ENCODE measurements at places on chromosomes 2 and 18.

GRCh38 chr2:214628091-214628490 lies 181.4 kb downstream of the BARD1 start:
- H3K36me3 ChIP-seq = no peaks in the 10 kb centered on the region
- H3K27me3 ChIP-seq = no peaks in the 10 kb centered on the region
- no peaks in the 10 kb centered on the region for H3K4me1 ChIP-seq
- H3K27ac ChIP-seq = no peak overlapping the region
- no peak for DNase-seq
- H3K4me3 ChIP-seq = no peak overlapping the region

GRCh38 chr2:213098612-213099011 lies 52.8 kb downstream of the IKZF2 start:
- H3K4me1 ChIP-seq = no peaks in the 10 kb centered on the region
- H3K27ac ChIP-seq = no peak overlapping the region
- no peak overlapping the region for H3K4me3 ChIP-seq
- no peaks in the 10 kb centered on the region for H3K27me3 ChIP-seq
- DNase-seq = no peak

DNA sequence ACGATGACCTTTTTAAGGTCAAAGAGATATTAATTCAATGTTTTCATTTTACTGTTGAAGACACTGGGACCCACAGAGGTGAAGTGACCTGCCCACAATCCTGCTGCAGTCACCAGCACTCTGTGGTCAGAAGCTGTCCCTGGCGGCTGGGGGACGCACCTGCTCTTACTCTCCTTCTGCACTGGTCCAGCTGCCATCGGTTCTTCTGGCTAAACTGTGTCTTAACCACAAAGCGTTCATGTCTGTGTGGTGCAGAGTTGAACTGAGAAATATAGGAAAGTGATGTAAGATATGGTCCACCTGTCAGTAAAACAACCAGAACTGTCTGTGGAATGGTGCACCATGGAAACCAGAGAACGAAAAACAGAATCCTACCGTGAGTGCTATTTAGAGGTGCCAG lies 44.9 kb upstream of the SMIM21 start:
- no peak for DNase-seq
- H3K27me3 ChIP-seq = peaks cover 41% of the 10 kb centered on the region
- H3K4me1 ChIP-seq = peaks cover under 1% of the 10 kb centered on the region
- H3K36me3 ChIP-seq = peaks cover under 1% of the 10 kb centered on the region
- no peak overlapping the region for H3K4me3 ChIP-seq
- H3K27ac ChIP-seq = no peak overlapping the region

DNA sequence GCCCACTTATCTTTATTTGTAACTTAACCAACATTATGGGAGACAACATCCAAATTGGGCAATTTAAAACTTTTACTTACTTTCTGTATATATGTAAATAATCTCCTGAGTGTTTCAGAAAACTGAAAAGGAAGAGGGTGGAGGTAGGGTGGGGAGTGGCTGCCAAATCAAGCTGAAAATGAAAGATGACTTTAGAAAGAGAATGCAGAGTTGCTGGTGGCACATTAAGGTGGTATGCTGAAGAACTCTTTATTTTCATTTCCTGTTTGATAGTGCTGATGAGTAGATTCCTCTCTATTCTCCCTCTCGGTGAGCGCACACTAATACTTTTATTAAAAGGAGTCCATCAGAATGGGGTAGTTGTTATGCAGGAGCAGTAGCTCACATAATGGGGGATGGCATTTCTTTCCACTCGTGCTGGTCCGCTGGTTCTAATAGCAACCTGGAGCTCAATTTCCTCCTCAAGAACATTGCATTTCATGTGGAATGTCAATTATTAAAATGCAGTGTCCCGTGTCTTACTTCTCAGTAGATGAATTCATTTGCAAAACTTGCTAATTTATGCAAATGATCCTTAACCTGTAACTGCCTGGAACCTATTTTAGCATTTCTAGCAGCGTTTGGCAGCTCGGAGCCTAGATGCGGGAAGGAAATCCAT lies 466.9 kb upstream of the HNRNPA3 start:
- H3K4me3 ChIP-seq = no peak overlapping the region
- peaks cover 22% of the 10 kb centered on the region for H3K27me3 ChIP-seq
- DNase-seq = no peak
- H3K27ac ChIP-seq = no peak overlapping the region

DNA sequence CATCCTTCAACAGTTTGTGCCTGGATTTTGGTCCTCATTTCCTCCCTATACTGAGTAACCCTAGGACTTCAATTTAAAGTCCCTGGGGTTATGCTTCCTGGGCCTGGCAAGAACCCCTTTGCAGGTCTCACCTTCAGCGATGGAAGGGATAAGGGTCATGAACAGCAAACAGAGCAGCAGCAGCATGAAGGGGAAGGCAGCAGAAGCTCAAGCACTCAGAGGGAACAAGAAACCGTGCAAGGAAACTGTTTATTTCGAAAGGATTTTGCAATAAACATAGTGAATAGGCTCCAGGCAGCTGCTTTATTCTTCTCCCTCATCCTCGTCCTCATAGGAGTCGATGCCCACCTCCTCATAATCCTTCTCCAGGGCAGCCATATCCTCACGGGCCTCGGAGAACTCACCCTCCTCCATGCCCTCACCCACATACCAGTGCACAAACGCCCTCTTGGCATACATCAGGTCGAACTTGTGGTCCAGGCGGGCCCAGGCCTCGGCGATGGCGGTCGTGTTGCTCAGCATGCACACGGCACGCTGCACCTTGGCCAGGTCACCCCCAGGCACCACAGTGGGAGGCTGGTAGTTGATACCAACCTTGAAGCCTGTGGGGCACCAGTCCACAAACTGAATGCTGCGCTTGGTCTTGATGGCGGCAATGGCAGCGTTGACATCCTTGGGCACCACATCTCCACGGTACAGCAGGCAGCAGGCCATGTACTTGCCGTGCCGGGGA lies 2.8 kb upstream of the TUBA4B start:
- peaks cover 68% of the 10 kb centered on the region for H3K4me1 ChIP-seq
- DNase-seq = no peak
- peak overlapping the region; percentile 90 for H3K4me3 ChIP-seq
- peaks cover 10% of the 10 kb centered on the region for H3K36me3 ChIP-seq

GRCh38 chr18:79544386-79544963 lies 135.1 kb upstream of the CTDP1 start:
- H3K4me1 ChIP-seq = peaks cover 5% of the 10 kb centered on the region
- no peak overlapping the region for H3K4me3 ChIP-seq
- peaks cover 3% of the 10 kb centered on the region for H3K36me3 ChIP-seq
- no peaks in the 10 kb centered on the region for H3K27me3 ChIP-seq
- DNase-seq = no peak

DNA sequence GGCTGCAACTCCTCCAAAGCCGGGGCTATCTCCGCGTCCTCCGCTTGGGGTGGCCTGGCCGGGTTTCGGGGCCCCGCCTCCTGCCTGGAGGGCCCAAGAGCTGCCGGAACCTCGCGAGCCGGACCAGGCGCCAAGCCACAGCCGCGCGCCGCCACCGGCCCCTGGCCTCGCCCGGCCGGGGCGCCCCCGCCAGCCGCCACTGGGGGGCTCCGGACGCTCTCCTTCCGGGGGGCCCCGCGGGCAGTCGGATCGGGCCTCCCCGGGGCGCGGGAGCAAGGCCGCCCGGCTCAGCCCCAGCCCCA lies 17.4 kb upstream of the HAAO start:
- peaks cover 2% of the 10 kb centered on the region for H3K36me3 ChIP-seq
- peak overlapping the region; percentile 95 for H3K4me3 ChIP-seq
- peaks cover 15% of the 10 kb centered on the region for H3K4me1 ChIP-seq
- peaks cover 9% of the 10 kb centered on the region for H3K27me3 ChIP-seq
- H3K27ac ChIP-seq = peak overlapping the region; percentile 98

- no peak overlapping the region for H3K4me3 ChIP-seq
- no peaks in the 10 kb centered on the region for H3K36me3 ChIP-seq
- no peaks in the 10 kb centered on the region for H3K4me1 ChIP-seq
- DNase-seq = no peak
Observed at GRCh38 chr2:66596256-66596655, 161.3 kb downstream of the MEIS1 start.

- no peak for DNase-seq
- H3K36me3 ChIP-seq = peaks cover 8% of the 10 kb centered on the region
- H3K4me1 ChIP-seq = peaks cover 24% of the 10 kb centered on the region
- peaks cover 41% of the 10 kb centered on the region for H3K27me3 ChIP-seq
Observed at GRCh38 chr18:74395648-74396154, 61.4 kb downstream of the DIPK1C start.

DNA sequence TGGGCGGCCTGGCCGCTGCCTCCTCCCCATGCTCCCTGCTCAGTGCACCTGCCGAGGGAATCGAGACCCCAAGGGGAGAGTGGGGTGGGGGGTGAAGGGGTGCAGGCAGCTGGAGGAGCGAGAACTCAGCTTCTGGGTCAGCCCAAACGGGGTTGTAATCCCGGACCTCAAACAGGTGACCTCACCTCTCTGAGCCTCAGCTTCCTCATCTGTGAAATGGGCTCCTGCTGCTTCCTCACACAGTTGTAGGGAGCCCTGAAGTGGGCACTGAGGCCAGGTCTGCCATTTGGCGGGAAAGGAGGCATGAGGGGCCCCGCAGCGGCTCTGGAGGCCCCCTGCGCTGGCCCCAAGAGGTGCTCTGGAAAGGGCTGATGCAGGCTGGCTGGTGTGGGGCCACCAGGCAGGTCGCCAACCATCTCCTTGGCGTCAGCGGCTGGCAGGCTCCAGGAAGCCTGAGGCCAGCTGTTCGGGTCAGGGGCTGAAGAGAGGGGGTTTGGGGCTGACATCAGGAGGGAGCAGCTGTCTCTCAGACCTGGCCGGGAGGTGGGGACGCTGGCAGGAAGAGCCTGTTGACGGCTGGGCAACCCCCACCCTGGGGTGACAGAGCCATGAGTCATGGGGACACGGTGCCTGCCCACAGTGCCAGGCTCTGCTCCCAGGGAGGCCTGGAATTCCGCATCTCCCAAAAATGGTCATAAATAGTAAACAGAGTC lies 4.9 kb downstream of the KLHL30 start:
- H3K27ac ChIP-seq = peak overlapping the region; percentile 56
- peaks cover 2% of the 10 kb centered on the region for H3K36me3 ChIP-seq
- no peaks in the 10 kb centered on the region for H3K27me3 ChIP-seq
- no peak for DNase-seq
- H3K4me1 ChIP-seq = peaks cover 4% of the 10 kb centered on the region

DNA sequence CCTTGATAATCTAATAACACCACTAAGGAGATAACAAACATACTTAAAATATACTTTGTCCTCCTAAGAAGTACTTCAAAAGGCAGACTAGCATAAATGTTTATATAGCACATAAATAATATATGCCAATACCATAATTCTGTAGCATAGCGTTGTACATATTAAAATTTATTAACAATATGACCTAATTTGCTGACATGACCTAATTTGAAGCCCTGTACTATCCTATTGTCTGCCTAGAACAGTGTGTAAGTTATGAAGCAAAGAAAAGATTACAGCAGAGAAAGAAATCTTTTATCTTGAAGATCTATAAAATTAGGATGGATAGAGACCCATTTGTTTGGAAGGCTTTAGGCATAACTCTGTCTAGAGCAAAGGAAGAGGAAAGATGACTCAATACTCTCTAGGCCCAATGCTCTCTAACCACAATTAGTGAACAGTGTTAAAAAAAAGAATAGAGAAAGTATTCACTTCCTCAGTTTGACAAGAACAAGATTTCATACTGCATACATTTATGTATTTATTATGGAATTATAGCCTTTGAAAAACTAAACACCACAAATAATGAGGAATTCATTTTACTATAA lies 231.3 kb downstream of the ZRANB3 start:
- no peak for DNase-seq
- no peaks in the 10 kb centered on the region for H3K4me1 ChIP-seq

GRCh38 chr2:196403471-196403870 lies 232.1 kb upstream of the STK17B start:
- no peak for DNase-seq
- no peak overlapping the region for H3K4me3 ChIP-seq
- no peaks in the 10 kb centered on the region for H3K4me1 ChIP-seq
- no peaks in the 10 kb centered on the region for H3K36me3 ChIP-seq
- H3K27ac ChIP-seq = no peak overlapping the region

DNA sequence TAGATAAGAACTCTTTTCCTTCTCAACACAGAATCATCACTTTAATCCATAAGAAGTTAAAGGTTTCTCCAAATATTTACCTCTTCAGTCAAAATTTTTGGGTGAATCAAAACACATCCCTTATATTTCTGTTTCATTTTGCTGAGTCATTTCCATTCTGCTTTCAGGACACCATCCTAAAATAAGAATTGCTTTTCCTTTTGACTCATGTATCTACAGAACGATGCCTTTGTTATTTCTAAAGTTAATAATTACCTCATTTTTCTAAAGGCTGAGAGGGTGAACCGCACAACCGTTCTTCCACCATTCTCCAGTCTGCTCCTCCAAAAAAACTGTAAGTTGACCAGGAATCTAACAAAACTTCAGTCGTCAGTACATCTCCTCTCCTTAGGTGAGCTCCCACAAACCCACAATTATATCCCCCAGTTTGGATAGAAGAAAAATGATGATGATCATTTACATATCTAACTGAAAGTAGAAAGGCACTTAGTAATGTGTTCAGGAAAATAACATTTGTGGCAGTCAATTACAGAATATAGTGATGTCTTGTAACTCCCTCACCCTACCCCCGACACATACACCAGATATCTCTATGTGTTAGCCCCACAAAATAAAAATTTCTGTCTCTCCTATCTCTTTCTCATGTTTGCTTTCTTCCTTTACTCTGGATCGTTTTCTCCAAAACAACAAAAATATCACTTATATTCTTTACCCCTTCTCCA lies 162.5 kb downstream of the RAD51AP2 start:
- H3K4me3 ChIP-seq = no peak overlapping the region
- H3K36me3 ChIP-seq = no peaks in the 10 kb centered on the region
- H3K27me3 ChIP-seq = no peaks in the 10 kb centered on the region
- no peak overlapping the region for H3K27ac ChIP-seq

DNA sequence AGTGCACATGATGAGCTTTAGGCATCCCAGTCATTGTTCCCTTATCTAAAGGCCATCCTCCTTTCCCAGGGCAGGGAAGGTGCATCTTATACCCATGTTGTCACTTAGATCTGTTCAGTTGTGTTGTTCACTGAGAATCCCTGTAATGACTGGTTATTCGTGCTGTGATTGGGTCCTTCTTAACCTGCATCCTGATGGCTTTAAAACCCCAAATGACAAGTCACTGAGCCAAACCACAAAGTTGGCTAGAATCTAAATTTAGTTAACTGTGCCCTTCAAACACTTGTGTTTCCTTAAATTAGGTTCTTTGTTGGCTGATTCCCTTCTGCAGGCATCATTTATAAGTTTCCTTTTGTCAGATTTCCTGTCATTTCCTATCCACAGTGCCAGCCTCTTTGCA lies 58.5 kb upstream of the SLC16A14 start:
- H3K4me3 ChIP-seq = no peak overlapping the region
- peaks cover 14% of the 10 kb centered on the region for H3K27me3 ChIP-seq
- DNase-seq = no peak
- peaks cover 6% of the 10 kb centered on the region for H3K4me1 ChIP-seq
- H3K27ac ChIP-seq = no peak overlapping the region
- no peaks in the 10 kb centered on the region for H3K36me3 ChIP-seq

DNA sequence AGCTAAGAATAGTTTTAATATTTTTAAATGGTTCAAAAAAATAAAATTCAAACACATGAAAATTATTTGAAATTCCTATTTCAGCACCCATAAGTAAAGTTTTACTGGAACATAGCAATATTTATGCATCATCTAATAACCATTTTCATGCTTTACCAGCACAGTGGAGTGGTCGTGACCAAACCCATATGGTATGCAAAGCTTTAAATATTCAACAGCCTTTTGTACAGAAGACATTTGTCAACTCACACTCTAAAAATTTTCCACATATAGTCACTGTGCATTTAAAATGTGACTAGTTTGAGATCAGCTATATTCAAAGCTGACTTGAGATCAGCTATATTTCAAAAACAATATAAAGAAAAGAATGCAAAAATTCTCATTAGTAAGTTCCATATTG lies 46.2 kb downstream of the PUM2 start:
- peaks cover 4% of the 10 kb centered on the region for H3K36me3 ChIP-seq
- no peak overlapping the region for H3K4me3 ChIP-seq
- H3K27ac ChIP-seq = peak overlapping the region; percentile 8
- H3K4me1 ChIP-seq = peaks cover 15% of the 10 kb centered on the region
